ENCODE measurements at places on chromosomes 1 and 21.

DNA sequence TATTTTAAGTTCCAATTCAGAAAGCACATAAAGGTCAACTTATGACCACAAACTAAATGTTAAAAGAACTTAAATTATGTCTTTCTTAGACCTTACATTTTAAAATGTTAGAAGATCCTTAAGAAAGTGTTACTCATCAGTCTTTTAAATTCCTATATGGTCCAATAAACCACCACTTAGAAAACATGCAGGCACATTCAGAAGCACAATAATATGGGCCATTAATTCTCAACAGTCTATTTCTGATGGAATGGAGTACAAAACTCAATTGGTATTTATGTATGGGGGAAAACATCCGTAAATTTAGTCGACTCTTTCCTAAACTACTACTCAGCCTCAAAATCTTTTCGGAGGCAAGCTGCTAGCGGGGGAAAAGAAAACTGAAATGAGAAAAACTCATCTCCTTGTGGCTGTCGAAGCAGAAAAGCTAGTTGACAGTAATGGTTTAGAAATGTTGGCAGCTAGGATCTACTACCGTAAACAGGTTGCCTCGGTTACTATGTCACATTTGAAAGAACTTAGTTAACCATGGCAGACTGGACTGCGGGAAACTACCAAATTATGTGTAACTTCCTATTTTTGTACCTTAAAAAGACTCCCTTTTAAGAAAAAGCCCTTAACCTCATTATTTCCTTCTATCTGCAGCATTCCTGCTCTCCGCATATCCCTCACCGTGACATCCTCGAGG, 1.0 kb downstream of the TRMT1L start:
- DNase-seq: no peak

- DNase-seq: peak; percentile 7
These were observed 51.0 kb downstream of the SMYD2 start for GRCh38 chr1:214331827-214332423.

GRCh38 chr1:240712014-240712731, 100.2 kb upstream of the GREM2 start:
- no peak for DNase-seq

DNA sequence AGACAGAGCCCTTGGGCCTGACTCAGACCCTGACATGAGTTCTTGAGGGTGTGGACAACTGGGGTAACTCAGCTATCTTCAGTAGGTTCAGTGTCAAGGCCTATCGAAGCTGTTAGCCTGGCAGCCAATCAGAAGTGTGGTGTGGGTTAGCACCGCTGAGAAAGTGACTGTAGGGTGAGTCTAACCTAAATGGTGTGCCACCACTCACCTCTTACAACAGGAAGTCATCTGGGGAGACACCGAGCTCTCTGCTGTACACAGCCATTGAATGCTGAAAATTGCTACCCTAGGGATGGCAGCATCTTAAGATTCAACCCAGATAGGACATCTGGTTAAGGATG, 44.6 kb downstream of the RASSF5 start:
- no peak for DNase-seq

GRCh38 chr1:67690411-67690810, 5.4 kb downstream of the GADD45A start:
- DNase-seq: no peak

- no peak for DNase-seq
These were observed 22.6 kb downstream of the CLCA1 start for GRCh38 chr1:86491171-86491950.

GRCh38 chr1:224500796-224501195, 66.2 kb upstream of the WDR26 start:
- DNase-seq: no peak

- no peak for DNase-seq
These were observed 521 bp upstream of the CDC7 start for GRCh38 chr1:91499904-91500755.

GRCh38 chr1:182215764-182216163, 154.3 kb upstream of the ZNF648 start:
- no peak for DNase-seq

DNA sequence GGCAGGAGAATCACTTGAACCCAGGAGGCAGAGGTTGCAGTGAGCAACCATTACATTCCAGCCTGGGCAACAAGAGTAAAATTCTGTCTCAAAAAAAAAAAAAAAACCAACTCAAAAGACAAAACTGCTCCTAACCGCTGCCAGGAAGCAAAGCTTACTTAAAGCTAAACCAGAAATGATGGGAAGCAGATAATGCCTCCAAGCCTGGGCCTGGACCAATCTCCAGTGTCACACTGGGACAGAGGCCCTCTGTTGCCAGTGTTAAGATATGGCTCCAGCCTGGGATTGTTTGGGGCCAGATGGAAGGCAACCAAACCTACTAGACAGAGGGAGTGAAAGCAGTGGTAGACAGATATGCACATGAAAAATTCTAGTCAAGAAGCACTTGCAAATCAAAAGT, 36.9 kb downstream of the NSL1 start:
- DNase-seq: no peak

- DNase-seq: no peak
These were observed 8.5 kb upstream of the ERG start for GRCh38 chr21:38506661-38507281.

- DNase-seq: no peak
These were observed 108.0 kb downstream of the PTPRU start for GRCh38 chr1:29344336-29344735.

DNA sequence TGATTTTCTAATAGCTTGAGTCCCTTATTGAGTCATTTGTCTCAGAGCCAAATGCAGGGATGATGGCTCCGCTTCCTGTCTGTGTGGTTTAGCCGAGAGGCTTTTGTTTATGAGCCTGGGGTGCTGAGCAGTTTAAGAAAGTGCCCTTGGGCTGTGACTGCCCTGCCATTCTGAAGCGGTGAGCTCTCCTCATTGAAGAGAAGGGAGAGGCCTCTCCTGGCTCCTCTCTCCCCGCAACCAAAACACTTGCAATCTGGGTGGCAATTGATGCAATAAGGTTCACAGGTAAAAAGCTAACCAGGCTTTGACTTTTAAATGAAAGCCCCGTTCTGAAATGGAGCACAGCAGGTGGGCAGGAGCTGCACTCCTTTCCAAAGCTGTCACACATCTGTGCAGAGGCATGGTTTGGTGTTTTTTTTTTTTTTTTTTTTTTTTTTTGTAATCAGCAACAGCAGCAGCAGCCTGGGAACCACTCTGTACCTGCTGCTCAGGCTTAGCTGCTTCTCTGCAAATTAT, 403.7 kb downstream of the SIPA1L2 start:
- no peak for DNase-seq

- no peak for DNase-seq
These were observed 178.7 kb upstream of the DPYD start for GRCh38 chr1:98099501-98099900.

- DNase-seq: no peak
These were observed 7.6 kb downstream of the GNB1 start for GRCh38 chr1:1883092-1883873.

- DNase-seq: no peak
These were observed 8.2 kb downstream of the HSD3B1 start for GRCh38 chr1:119515221-119515620.

GRCh38 chr21:28770867-28771661, 221.6 kb downstream of the LTN1 start:
- no peak for DNase-seq

DNA sequence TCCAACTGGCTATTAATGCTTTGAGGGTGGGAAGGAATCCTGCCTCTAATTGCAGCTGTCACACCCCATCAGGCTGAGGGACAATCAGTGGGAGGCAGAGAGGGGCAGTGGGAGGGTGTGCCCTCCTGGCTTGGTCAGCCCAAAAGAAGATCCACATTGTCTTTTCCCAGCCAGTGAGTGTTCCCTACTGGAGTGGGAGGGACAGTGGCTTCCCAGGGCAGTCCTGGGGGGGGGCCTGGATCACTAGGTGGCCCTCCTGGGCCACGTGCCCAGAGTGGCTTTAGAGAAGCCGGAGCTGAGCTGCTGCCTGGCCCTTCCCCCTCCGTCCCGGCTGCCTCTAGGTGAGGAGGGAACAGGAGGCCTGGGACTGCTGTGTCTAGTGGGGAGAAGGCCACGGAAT, 14.0 kb downstream of the INKA2 start:
- no peak for DNase-seq

DNA sequence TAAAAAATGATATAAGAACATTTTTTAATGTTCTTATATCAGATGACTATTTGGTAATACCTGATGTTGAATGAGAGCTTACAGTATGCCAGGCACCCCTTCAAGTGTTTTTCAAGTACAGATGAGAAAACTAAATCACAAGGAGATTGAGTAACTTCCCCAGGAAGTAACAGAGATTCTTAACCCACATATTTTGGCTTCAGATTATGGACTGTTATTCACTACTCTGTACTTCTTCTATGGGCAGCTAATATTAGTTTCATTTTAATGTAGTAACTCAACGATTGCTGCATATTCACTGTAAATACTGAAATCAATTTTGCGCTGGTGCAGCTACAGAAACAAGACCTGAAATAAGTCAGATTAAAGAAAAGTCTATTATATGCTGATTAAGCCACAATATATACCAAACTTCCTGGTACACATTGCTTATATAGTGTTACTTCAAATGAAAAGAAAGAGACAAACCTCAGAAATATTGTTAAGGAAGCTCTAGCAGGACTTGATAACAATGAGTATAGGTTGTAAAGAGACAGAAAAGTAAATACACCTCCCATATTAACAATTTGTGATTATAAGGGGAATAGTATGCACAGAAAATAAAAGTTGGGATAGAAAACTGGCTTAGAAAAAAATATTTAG, 19.7 kb downstream of the DPYD start:
- no peak for DNase-seq

- no peak for DNase-seq
These were observed 68.3 kb upstream of the ST6GALNAC3 start for GRCh38 chr1:76006234-76006633.

DNA sequence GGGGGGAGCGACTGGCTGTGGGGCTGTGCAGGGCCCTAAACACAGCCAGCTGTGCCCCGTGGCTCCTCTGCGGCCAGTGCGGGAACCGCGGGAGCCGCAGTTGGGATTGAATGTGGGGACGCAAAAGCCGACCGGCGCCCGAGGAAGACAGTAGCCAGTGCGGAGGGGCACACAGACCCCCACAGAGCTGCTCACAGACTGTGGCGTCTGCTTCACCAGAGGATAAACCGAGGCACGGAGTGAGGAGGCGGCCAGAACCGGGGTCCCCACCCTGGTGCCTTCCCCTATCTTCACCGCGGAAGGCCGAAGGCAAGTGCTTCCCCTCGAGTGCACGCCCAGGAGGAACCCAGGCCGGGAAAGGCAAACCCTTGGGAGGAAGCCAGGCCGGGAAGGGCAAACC, 8.7 kb upstream of the TMEM52 start:
- no peak for DNase-seq

GRCh38 chr1:35345439-35345981, 77.0 kb downstream of the ZMYM4 start:
- DNase-seq: no peak

GRCh38 chr1:25732821-25733220, 67.2 kb upstream of the SELENON start:
- no peak for DNase-seq

DNA sequence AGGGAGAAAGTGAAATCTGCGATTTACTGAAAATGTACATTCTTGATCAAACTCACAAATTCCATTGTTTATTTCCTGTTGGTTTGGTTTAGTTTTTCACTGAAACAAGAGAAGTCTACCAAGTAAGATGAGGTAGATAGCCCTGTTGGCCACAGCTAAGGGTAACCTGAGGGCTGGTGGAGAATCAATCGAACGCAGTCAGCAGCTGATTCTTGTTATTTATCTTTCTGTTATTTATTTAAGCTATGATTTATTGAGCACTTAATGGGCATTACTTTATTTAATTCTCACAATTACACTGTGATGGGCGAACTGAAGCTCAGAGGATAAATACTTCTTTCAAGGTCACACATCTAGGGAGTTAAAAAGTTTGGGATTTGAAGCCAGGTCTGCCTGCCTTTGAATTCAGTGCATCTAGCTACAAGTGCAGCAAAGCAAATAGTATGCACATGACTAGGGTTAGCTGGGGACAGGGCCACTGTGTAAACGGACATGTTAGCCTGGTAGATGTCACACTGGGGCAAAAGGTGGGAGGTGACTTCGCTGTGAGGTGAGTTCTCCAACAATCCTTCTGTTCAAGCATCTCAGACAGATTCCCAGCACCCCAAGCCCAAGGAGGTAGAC, 106.5 kb upstream of the GADD45A start:
- no peak for DNase-seq

- DNase-seq: no peak
These were observed 3.3 kb downstream of the KPNA6 start for GRCh38 chr1:32111040-32111623.

DNA sequence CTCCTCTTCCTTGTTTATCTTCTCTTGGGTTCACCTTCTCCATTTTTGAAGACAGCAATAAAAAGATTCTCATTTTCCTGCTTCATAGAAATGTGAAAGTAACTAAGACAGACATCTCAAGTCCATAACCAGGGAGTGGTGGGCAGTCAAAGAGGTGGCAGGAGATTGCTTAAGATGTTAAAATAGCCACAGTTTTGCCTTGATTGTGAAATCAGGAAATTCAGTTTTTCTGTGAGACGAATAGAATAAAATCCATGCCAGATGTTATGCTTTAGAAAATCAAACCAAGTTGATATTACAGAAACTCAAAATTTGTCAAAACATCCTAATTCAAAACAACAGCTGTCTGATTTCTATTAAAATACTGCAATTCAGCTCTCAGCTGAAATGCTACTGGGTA, 57.2 kb downstream of the TNN start:
- DNase-seq: no peak

DNA sequence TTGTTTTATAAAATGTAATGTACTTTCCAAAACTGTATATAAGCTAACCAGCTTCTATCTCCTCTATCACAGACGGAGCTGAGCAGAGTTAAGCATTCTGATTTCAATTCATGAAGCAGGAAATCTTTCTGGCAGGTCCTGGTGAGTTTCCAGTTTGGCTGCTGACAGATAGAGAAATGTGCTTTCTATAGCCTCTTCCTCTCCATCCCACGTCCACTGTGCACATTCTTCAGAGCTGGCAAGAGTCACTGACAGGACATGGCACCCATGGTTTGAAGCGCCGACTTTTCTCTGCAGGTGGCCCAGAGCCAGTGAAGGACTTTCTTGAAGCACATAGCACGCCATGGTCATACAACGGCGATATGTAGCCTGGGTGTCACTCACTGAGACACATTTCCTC, 52.3 kb upstream of the POU2F1 start:
- DNase-seq: no peak

GRCh38 chr1:19009882-19010321, 53.4 kb upstream of the IFFO2 start:
- DNase-seq: no peak

DNA sequence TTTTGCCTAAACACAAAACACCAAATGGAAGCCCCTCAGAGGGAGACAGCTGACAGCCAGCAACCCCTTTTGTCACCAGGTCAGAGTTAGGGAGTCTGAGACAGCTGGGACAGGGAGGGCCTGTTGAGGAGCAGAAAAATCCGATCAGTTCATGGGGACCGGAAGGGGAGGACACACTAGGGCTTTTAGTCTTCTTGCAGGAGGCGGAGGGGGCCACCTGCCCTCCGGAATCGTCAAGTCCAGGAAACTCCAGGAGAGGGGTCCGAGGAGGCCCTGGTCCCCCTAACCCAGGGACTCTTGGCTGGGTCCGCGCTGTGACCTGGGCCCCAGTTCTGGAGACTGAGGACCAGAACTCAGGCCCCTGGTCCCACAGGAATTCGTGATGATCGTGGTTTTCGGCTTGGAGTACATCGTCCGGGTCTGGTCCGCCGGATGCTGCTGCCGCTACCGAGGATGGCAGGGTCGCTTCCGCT, 34.2 kb downstream of the KCNQ4 start:
- no peak for DNase-seq

All from nucleus accumbens (tissue), 56 donors.